Esophagus squamous epithelium (tissue), 5 donors: ENCODE measurements at places on chromosomes 1 and 21.

DNA sequence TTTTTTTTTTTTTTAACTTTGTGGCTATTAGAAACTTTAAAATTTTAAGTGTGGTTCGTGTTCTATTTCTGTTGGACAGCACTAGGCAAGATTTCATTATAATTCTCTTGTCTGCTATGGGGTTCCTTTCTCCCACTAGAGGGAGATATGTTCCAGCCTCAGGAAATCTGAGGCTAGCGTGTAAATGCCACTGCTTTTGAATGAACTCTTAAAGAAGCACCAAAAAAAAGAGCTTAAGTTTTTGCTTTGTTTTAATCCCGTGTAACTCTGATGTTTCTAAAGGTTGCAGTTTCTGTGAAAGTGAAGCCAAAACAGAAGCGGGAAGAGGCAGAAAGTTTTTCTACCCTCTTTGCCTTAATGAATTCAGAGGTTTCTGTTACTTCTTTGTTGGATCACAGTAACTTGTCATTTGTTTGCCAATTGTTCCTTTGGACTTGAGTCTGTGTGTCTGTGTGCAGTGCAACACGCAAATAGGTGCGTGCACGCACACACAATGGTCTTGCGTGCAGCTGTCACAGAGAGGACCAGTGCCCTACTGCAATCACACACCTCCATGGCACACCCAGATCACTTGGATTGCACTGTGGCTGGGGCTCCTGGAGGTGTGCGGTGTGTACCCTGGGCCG, 32.3 kb downstream of the HHAT start:
- DNase-seq, result no peak

DNA sequence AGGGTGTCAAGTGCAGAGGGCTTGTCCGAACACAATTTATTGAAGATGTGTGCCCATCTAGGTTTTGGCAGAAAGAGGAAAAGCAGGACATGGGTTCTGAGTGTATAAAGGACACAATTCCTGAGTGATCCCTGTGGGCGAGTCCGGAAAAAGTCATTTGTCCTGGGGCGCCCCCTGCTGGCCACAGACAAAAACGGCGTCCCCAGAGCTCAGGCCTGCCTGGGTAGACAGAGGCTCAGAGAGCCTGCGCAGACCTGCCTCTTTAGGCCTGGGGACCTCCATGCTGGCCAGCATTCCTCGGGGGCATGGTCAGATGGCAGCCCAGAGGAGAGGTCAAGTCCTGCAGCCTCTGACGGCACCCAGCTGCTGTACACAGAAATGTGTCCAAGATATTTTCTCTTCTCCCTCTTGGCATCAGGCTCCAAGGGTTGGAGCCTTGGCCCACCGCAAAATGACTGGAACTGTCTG, 65.5 kb upstream of the LRP8 start:
- no peak for DNase-seq

DNA sequence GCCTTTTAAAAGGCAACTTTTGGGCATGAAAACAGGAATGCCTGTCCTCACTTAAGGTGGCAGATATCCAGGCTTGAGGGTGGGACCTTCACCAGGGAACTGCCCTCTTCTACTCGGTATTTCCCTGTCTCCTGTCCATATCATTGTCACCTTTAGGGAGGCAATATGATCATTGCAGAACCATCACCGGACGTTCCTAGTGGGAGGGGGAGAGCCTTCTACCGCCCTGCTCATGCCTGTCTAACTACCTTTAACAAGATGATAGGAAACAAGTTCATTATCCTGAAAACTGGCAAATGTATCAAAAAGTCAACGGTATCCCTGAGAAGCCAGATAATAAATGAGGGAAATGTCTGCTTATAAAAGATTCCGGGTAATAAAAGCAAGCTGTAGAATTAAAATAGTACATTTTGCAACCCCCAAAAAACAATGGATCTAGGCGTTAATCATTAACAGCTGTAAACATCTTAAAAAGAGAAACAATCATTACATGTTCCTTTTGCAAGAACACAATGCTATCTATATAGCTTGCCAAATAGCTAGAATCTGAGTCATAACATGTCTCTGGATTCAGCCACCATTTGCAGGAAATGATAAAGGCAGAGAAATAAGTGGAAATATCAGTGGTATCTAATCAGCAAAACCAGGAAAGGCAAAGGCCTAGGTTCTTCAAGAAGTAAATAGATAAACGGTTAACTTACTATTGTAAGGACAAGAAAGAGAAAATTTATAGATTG, 852.9 kb upstream of the ADGRL4 start:
- no peak for DNase-seq

GRCh38 chr1:1130206-1131120, 14.6 kb upstream of the C1orf159 start:
- DNase-seq, result no peak

DNA sequence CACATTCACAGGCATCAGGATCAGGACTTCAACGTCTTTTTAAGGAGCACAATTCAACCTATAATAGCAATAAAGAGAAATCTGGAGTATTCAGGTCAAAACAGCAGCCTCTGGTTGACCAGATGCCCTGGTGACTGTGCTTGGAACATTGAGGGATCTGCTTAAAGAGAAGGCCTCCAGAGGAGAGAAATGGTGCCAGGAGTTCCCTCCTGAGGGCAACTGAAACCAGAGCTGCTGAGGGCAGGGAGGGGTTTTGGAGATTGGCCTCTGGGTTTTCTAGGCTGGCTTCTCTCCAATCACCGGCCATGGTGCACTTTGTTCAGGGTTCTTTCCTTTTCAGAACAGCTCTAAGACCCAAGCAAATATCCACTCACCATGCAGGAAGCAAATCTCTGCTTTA, 190.7 kb upstream of the KIAA0040 start:
- DNase-seq, result no peak

GRCh38 chr1:115595279-115596079, 46.3 kb upstream of the VANGL1 start:
- DNase-seq, result peak; percentile 2

- DNase-seq, result no peak
Measured at GRCh38 chr21:42317826-42318746, 2.9 kb upstream of the TFF3 start.

DNA sequence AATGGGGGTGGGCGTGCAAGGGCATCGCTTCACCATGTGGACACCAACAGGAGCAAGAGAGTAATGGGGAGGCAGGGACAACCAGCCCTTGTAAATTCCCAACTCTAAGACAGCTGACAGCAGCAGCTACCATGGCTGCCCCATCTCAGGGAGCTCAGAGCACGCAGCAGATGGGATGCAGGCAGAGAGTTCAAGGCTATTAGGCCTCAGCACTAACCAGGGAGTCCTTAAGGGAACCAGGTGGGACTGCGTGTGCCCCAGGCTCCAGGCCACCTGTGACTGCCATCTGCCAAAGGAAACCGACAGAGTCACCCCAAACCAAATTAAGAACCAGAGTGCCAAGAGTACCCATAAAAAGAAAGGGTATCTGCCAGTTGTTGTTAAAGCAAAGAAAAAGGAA, 33.7 kb upstream of the PRDM2 start:
- DNase-seq, result no peak
